Bladder microvascular endothelial cell (primary cell): ENCODE measurements at places on chromosomes 16 and 17. TPM values are rescaled to one million over a fixed set of nuclear protein-coding genes. Genes with fewer than 3 reads are reported as not detected.

BCL7C gene
- total RNA-seq = 23.1 and 27.8 TPM in 2 replicates

GUCY2D gene
- not detected in 2 replicates for total RNA-seq

STXBP4 gene
- total RNA-seq = 1.9 and 5.3 TPM in 2 replicates

SPATA32 gene
- not detected in 2 replicates for total RNA-seq

PIRT gene
- not detected in 2 replicates for total RNA-seq

CPHXL2 gene
- total RNA-seq = not detected in 2 replicates

CCL4L2 gene
- not detected in 2 replicates for total RNA-seq
